ENCODE measurements at places on chromosomes 2 and 18.

DNA sequence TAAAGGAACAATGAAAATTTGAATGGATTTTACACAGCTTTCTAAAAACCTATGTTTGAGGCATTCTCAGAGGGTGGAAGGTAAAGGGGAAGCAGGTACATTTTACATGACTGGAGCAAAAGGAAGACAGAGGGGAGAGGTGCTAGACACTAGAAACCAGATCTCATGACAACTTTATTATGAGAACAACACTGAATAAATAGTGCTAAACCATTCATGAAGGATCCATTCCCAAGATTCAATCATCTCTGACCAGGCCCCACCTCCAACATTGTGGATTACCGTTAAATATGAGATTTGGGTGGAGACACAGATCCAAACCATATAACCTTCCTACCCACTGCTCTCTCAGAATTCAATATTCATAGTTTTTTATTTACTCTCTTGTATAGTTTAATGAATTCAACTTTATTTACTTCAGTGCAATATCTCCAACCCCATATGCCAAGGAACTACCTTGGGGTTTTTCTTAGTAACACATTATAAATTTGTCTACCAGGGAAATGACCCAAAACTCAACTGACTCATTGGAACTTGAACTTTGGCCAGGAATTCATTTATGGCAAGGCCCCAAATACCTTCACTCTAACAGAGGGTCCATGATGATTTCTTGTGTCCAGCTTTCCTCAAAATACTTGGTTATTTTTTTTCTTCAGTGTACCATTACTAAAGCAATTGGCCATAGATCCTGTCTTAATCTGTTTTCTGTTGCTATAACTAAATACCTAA lies 317.8 kb downstream of the GULP1 start:
- DNase-seq, result no peak

DNA sequence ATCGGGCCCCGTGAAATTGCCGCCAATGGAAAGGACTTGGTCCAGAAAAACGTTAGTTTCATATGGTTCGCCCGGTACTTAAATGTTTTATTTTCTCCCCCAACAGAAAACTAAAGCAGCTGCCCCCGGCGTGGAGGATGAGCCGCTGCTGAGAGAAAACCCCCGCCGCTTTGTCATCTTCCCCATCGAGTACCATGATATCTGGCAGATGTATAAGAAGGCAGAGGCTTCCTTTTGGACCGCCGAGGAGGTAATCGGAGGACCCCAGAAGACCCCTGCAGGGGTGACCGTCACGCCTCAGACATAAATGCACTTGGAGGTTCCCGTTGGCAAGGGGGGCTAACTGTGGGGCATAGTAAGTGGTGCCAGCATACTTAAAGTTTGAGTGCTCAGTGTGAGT lies 742 bp downstream of the RRM2 start:
- DNase-seq, result no peak

DNA sequence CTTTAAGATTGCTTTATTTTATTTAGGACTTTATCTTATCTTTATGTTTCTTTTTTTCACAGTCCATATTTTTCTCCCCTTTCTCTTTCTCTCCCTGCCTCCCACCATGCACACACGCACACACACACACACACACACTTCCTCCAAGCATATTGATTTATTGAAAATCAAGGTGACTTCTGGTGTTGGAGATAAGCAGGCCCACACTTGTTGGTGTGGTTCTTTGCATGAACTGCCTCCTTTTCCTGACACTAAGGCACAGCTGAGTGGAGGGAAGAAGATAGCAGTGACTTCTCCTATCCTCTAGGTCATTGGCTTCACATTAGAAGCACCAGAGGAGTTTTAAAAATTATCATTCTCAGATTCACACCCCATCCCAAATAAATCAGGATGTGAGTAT lies 18.0 kb downstream of the TBR1 start:
- DNase-seq, result no peak

DNA sequence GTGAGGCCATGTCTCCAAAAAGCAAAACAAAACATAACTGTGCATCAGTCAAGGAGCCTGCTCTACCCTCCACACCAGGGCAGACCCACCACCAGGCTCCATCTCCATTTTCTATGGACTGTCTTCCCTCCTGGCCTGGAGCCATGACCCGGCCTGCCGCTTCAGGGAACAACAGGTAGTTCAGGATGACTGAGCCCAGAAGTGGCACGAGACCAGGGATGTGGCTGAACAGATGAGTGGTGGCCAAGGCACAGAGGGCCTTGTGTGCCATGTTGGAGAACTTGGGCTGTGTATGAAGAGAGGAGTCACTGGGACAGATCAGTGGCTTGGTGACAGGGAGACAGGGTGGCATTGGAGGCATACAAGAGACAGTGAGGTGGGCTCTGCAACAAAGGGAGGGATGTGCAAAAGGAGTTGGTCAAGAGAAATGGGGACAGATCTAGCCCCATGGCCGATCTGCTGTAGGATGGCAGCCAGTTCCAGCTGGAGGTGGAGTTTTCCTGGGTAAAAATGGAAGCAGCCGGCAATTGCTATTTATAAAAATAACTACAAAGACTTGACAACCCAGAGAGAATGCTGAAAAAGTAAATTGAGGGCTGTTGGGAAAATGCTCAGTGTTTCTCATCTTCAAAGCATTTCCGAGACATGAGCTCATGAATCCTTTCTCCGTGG lies 35.0 kb downstream of the TMEM177 start:
- no peak for DNase-seq

- no peak for DNase-seq
Measured at GRCh38 chr18:35547008-35547605, 34.4 kb upstream of the GALNT1 start.

- no peak for DNase-seq
Measured at GRCh38 chr18:63185984-63186383, 133.6 kb downstream of the BCL2 start.

DNA sequence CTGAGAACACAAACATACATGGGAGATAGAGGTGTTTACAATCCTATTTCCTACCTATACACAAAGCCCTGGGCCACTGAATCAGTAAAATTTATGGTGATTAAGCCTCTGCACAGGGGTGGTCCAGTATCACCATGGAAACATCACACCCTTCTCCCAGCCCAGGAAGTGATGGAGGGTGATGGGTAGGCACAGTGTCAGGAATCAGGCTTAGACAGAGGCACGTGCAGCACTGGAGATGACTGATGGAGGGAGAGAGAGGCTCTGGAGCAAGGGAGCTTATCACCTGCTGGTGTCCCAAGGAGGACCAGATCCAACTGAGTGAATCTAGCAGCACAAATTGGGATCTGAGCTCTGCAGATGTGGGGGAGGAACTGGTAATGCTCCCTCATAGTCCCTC lies 117.2 kb downstream of the RPIA start:
- no peak for DNase-seq

DNA sequence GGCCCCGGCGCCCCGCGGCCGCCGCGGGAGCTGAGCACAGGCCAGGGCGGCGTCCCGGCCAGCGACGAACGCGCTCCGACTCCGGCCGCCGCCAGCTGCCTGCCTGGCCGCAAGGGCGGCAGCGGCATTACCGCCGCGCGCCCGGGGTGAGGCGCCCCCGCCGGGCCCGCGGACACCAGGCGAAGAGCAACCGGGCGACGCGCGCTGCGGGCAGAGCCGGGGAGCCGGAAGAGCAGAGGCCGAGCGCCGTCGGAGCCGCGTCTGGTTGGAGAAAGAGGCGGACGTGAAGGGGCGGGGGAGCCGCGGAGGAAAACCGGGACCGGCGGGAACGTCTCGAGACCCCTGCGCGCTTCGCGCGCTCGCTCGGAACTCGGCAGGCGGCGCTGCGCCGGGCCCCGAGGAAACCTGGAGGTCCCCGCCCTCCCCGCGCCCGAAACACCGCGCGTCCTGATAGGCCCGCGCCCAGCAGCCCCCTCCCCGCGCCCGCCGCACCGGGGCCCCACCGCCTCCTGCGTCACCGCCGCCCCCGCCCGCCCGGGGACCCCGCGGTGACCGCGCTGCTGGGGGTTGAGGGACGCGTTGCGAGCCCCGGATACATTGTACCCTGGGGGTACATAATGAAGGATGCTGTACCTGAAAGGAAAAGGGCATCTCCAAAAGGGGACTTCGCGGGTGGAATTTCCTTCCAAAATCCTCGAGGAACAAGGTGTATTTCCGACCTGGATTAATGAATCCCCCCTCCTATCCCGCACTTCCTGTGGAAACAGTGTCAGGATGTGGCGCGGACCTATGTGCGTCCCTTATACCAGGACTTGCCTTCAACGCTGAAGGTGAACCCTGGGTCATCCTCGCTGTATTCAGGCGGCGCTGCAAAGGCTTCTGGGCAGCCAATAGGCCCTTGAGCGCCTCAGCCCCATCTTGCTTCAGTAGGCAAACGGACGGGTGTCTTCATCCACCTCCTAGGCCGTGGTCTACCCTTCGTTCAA lies 1.0 kb upstream of the B4GALT6 start:
- peak; percentile 32 for DNase-seq

- DNase-seq, result no peak
Measured at GRCh38 chr2:1236606-1237005, 176.7 kb upstream of the TPO start.

DNA sequence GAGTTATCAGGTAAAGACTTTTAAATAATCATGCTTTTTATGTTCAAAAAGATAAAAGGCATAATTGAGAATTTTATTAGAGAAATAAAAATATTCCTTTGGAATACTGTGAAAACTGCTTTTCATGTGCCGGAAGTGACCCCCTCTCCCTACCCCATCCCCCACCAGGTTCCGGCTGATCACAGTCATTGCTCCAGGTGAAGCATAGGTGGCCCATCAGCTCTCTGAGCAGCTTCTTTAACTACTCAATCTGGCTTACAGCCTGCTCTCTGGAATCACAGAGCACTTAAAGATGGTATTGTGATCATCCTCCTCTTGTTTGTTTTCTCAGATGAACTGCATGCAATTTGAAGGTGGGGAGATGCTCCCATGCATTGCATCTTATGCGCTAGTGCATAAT lies 257.7 kb downstream of the EN1 start:
- DNase-seq, result no peak

- no peak for DNase-seq
Measured at GRCh38 chr2:28616396-28616999, 120.6 kb downstream of the PLB1 start.

DNA sequence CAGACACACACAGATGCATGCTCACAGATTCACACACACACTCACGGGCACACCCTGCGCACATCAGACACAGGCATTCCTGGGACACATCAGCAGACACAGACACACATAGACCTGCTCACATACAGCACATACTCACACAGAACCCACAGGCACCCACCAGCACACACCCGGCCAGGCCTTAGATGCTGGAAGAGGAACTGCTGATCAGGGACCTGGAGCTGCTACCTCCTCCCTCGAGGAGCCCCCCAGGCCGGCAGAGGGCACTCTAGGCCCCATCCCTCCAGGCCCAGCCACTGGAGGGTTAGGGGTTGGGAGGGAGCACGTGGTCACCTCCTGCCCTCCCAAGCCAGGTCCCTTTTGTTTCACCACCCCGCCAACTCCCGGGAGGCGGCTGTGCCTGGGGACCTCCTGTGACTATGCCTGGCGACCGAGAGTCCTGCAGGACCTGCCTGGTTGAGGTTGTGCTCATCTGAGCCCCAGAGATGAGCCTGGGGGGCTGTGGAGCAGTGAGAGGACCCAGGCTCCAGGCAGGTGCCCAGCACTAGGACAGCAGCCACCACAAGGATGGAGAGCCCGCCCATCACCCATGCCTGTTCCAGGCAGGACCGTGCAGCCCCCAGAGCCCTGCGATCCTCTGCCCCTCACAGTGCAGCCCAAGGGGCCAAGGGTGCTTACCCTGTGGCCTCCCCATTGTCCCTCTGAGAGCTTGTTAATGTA lies 21.0 kb upstream of the PTMA start:
- peak; percentile 66 for DNase-seq

DNA sequence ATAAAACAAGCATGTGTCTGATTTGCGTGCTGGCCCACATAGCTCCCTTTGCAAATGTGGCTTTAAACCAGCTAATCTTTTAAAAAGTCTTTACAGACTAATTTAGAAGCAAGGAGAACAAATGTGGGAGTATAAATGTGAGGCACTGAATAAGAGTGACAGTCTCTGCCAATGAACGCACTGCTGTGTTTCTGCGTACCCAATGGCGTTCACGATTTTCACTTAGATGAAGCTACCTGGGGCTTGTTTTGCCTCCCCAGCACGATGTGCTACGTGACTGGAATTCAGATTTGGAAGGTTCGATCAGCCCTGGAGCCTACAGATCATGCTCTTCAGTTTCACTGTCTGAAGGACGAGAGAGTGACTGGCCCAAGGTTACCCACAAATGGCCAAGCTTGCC lies 10.8 kb upstream of the CRACDL start:
- no peak for DNase-seq

GRCh38 chr2:10137053-10137843 lies 14.7 kb downstream of the RRM2 start:
- no peak for DNase-seq

DNA sequence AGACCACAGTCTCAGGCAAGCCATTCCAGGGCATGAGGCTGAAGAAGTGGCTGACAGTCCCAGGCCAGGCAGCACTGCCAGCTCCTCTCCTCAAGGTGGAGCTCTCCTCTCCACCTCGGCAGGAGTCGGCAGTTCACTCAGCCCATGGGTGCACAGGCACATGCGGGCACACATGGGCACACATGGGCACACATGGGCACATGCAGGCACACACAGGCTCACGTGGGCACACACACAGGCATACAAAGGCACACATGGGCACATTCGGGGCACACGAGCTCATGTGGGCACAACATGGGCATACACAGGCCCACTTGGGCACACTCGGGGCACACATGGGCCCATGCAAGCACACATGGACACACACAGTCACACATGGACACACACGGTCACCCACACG lies 65.3 kb upstream of the TAF1B start:
- DNase-seq, result no peak

- DNase-seq, result no peak
Measured at GRCh38 chr2:184504252-184504651, 94.1 kb upstream of the ZNF804A start.
